ENCODE measurements at places on chromosomes 16 and 17.

DNA sequence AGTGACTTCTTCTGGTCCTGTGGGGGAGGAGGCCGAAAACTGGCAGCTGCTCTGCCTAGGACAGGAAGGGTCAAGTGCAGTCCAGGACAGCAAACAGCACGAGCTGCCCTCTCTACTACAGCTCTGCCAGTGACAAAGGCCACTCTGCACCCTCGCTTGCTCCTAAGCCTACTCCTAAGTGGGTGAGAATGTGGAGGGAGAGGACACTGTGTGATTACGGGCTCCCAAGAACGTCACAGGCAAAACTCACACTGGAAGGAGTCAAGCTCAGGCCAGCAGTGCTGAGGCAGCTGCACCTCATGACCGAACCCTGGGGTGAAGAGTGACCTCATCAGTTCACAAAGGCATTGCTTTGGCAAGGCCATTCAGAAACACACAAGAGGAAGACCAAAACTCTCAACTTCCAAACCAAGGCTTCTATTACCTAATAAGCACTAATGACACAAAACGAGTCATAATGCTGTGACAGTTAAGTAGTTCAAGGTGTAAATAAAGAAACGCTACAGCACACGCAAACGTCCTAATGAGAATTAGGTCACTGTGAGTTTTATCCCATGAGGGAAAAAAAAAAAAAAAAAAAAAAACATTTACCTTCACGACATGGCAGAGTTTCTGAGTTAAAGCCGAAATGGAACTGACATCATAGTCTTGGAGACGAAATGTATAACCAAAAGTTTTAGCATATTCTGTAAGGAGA, 35.1 kb downstream of the MARF1 start:
- DNase-seq, result no peak

GRCh38 chr17:4026255-4026654, 62.0 kb upstream of the ATP2A3 start:
- DNase-seq, result no peak

DNA sequence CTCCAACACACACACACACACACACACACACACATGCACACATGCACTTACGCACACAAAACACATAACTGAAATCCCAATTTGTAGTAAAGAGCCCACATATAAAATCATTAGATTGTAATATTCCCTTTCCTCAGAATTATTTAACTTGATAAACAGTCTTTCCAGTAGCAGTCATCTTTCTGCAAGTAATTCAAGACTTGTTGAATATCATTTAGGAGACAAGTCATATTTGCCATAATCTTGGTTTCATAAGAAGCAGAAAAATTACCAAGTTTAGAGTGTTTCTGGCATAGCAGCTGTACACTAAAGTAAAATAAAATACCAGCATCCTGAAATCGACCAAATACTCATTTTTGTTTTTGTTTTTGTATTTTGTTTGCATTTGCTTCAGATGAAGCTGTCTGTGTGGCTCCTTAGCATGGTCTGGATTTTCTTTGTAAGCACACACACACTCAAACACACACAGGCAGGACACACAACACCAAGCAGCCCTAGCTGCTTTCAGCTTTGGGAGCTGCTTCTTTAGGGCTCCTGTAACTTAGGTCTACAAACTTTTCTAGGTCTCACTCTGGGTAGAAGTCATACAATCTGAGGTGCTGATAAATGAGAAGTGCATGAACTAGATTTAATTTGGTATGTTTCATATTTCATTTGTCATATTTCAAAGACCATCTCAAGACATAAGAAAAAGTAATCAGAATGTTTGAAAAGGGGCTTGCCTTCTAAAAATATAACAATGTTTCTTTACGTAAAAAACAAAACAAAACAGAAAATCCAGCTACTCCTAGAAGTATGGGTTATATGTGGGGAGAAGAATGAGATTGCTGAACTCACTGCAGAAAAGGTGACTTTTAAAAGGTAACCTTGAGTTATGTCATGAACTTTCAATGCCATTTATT, 3.0 kb downstream of the SALL1 start:
- DNase-seq, result no peak

DNA sequence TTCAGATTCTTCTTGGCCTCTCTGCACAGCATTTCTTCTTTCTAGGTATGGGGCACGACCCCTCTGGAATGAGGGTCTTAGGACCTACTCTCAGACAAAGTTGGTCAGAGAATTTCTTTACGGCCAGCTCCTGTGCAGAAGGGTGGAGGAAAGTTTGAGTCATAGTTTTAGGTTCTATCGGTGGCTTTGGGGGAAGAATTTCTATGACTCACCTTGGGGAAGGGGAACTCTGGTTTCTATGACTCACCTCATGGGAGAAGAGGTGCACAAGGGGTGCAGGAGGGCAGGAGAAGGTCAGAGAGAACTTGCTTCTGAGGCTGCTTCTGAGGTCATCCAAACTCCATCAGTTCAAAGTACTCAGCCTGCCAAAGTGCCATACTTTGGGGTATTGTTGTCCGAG, 2.5 kb upstream of the ABCC12 start:
- DNase-seq, result peak; percentile 8

GRCh38 chr16:1772362-1772907, at the start of gene EME2:
EME2 (plus strand) TSS chr16:1772810; CDS start chr16:1773228, 418 bp downstream.
- peak; percentile 16 for DNase-seq

- no peak for DNase-seq
These were observed 17.6 kb upstream of the SSTR5 start for GRCh38 chr16:1054660-1055556.

DNA sequence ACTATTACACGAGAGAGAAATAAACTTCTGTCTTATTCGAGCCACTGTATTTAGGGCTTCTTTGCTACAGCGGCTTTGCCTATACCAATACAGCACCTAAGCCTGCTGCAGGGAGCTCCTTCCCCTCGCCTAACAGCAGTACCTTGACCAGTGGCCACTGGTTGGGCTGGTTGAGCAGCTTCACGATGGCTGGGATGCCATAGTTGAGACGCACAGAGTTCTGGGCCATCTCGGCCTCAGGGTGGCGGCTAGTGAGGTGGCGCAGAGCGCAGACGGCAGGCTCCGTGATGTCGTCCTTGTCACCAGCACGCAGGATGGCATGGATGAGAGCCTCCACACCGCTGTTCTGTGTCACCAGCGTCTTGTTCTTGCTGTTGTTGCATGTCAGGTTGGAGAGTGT, 23.7 kb downstream of the JUP start:
- no peak for DNase-seq

- DNase-seq, result no peak
These were observed 25.8 kb downstream of the PHB1 start for GRCh38 chr17:49388692-49389513.

DNA sequence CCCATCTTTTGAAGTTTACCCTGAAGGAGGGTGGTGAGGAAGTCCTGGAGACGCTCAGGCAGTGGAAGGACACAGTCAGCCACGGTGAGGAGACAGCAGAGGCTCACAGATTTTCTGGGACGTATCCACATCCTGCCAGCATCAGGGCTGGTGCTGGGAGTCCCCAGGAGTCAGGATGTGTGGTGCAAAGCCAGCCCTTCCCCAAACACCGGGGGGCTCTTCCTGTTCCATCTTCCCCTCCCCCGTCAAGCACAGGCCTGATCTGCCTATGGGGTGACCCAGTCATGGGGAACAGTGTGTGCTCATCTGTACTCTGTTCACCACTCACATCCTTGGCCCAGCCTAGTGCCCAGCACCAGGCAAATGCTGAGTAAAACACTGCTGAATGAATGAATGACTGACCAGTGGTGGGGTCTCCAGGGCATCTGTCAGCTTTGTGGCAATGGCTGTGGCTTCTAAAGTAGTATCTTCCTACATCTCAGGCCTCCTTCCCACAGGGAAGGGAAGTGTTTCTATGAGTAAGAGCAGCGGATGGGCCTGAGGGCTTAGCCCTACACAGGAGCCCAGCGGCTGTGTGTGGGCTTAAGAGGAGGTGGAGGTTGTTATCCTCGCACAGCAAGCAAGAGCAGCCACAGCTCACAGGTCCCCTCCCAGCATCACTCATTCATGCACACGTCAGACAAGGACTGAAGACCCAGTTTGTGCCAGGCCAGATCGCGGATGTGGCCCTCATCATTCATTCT, 23.3 kb downstream of the NOS2 start:
- DNase-seq, result no peak

- no peak for DNase-seq
These were observed 2.8 kb downstream of the DCUN1D3 start for GRCh38 chr16:20897253-20897897.

DNA sequence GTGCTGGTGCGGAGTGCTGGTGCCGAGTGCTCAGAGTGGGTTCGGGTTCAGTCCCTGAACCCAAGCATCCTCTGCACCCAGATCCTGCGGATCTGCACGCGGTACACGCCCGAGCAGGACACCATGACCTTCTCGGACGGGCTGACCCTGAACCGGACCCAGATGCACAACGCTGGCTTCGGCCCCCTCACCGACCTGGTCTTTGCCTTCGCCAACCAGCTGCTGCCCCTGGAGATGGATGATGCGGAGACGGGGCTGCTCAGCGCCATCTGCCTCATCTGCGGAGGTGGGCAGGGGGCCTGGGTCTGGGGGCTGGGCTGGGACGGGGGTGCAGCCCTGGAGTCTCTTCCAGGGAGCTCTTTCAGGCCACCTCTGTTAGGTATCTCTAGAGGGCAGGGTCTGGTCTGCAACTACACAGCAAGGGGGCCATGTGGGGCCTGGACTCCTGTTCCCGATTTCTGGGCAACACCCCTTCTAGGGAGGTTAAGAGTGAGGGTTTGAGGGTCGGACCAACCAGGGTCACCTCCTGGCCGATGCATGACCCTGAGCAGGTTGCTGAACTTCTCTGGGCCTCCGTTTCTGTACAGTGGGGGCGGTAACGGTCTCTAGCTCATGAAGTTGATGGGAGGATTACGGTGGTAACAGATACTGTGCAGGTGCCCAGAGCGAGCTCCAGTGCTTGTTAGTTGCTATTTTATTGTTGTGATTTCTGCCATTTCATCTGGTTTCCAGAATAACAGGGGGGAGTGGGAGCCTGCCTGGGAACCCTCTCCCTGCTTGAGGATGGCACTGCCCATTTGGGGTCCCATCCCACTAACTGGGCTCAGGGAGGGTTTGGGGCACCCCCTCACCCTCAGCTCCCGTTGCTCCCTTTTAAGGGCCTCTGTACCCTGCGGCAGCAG, 10.1 kb downstream of the GJD3 start:
- no peak for DNase-seq

- no peak for DNase-seq
These were observed 7.9 kb downstream of the RPTOR start for GRCh38 chr17:80552523-80552922.

GRCh38 chr16:79042886-79043285, 557.7 kb downstream of the MAF start:
- DNase-seq, result no peak

DNA sequence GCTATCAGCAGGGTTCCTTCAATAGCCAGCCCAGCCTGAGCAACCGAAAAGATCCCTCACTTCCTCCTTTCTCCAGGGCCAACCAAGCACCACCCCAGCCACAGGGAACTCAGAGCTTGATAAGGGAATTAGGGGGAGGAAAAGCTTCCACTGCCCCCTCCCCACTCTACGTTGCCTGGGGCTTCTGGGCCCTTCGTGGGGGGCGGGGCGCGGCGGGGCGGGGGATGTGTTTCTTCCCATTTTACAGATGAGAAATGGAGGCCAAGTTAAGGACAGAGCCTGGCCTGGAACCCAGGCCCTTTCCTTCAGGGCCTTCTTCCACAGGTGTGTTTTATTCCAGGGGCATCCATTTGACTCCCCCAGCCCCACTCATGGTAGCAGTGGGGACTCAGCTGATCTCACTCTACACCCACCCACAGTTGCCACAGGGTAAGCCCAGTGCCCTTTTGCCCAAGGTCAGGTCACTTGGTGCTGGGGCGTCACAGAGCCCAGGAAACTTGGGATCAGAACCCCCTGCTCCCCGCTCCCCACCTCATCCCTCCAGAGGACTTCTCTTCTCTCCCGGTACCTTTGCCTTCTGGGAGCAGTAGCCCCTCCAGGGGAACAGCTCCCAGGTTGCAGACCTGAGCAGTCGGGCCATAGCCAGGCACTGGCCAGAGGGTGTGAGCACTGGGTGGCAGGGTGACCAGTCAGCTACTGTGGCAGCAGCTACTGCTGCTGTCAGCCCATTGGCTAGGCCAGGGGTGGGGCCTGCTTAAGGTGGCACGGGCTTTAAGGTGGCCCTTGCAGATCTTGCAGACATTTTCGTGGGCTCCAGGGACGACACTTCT, at the start of gene LDHD:
TSS of gene LDHD (minus strand) at position 700 of the 830 bp plus-strand sequence. CDS start at position 640, 60 bp downstream.
- DNase-seq, result no peak

DNA sequence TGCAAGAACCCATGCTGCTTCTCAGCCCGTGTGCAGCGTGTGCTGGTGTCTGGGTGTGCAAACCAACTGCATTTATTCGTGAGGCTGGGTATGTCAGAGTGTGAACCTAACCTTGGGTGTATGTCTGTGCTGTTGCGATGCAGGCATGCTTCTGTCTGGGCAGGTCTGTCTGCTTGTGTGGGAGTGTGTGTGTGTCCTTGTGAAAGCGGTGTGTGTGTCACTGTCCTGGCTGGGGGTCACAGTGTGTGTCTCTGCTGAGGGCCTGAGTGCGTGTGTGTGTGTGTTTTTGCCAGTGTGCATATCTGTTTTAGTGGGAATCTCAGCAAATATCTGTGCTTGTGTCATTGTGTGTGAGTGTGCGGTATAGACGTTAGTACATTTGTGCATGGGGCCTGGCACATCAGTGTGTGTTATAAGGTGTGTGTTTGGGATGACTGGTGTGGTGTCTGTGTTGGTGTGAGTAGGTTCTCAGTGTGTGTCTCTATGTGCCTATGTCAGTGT, 121.8 kb downstream of the CYLD start:
- no peak for DNase-seq

DNA sequence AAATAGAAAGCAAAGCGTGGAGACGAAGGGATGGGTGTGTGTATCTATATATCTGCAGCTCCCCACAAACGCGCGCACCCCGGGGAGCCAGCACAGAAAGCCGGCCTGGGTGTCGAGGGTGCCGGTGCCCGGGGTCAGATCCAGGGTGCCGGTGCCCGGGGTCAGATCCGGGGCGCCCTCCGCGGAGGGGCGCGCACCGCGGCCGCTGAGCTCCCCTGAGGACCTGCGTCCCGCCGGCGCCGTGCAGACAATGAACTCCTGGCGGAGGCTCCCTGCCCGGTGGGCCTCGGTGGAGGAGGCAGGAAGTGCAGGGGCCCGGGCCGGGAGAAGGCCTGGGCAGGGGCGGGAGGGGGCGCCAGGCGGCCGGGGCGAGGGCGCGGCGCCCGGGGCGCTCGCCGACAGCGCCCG, 1.1 kb downstream of the ZNF423 start:
- DNase-seq, result no peak

DNA sequence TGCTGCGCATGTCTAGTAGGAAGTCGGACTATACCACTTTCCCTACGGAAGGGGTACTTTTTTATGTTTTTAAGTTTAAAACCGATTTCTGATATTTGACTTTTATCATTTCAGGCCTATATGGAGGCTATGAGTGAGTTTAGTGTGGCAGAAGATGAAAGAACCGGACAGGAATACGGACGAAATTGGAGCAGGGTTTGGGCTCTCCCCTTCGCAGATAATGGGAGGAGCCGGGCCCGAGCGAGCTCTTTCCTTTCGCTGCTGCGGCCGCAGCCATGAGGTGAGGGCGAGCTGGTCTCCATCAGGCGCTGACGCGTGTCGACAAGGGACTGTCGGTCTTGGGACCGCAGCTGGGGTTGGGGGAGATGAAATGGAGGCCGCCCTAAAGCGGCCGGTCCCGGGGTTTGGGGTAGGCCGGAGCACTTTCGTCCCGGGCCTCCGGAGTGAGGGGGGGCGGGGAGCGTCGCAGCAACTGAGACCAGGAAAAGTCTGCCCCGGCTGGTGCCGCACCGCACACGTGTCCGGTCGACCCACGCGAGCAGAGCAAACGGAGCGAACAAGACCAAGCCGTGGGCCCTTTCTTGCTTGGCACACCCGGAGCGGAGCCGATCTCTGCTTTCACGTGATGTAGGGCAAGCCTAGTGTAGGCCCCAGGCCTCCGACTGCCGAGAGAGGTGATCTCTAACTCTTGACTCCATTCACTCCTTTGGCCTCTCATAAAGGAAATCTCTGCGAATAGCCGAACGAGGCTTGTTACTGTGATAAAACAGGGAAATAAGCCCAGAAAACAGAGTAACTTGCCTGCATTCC, at the start of gene RPL19:
TSS of gene RPL19 (plus strand) at position 214 of the 810 bp plus-strand sequence. CDS start at position 276, 62 bp downstream.
- peak; percentile 80 for DNase-seq
